T-helper 2 cell (primary cell): ENCODE measurements at places on chromosomes 16 and 17.

- peak; percentile 73 for DNase-seq
These were observed at the start of gene FCSK for GRCh38 chr16:70454222-70455034. FCSK (plus strand) TSS chr16:70454595; CDS start chr16:70463191, 8,596 bp downstream.

- DNase-seq, result no peak
These were observed 56.9 kb upstream of the RBFOX3 start for GRCh38 chr17:79667746-79668145.

DNA sequence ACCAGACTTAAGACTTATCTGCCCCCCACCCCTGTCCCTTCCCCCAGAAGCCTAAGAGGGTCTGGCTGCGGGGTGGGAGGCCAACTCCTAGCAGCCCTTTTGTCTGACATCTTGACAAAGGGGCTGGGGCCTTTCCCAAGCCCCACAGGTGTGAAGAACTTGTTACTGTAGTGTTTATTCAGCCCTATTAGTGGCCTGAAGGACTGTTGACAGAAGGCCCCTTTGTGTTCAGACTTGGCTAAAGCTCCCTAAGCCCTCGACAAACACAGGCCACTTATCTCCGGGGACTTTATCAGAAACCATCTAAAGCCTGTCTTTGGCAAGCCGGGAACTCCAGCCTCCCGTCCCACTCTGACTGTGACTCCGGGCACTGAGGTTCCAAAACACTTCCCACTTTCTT lies 129.8 kb downstream of the NTN1 start:
- no peak for DNase-seq

DNA sequence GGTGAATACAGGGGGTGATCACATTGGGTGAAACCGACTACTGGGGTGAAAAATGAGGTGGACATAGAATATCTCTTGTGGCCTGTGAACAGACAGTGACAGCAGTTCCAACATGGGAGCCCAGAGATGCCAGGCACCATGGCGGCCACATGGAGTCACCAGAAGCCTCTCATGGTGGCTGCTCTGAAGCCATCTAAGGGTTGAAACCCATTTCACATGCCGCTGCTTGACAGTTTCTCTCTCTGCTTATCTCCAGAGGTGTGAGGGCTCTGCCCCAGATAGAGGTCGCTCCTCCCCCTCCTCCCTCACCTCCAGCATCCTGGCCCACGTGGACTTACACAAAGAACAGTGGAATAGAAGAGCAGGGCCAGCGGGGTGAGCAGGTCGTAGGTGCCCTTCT lies 37.9 kb upstream of the PIK3R6 start:
- no peak for DNase-seq

- no peak for DNase-seq
These were observed 63.7 kb upstream of the MRTFB start for GRCh38 chr16:14007450-14007849.

GRCh38 chr16:89094252-89094879 lies 714 bp downstream of the ACSF3 start:
- DNase-seq, result no peak

GRCh38 chr17:47873200-47874090 lies 22.5 kb upstream of the SP6 start:
- no peak for DNase-seq

DNA sequence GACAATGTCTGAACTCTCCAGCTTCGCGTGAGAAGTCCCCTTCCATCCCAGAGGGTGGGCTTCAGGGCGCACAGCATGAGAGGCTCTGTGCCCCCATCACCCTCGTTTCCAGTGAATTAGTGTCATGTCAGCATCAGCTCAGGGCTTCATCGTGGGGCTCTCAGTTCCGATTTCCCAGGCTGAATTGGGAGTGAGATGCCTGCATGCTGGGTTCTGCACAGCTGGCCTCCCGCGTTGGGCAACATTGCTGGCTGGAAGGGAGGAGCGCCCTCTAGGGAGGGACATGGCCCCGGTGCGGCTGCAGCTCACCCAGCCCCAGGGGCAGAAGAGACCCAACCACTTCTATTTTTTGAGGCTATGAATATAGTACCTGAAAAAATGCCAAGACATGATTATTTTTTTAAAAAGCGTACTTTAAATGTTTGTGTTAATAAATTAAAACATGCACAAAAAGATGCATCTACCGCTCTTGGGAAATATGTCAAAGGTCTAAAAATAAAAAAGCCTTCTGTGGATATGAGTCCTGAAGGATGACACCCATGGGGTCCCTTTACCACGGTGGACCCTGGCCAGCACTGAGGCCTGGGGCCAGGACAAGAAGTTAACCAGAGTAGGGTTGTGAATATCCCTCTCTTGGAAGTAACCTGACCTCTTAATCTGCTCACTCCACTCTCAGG lies 10.5 kb upstream of the ITGAD start:
- peak; percentile 74 for DNase-seq

DNA sequence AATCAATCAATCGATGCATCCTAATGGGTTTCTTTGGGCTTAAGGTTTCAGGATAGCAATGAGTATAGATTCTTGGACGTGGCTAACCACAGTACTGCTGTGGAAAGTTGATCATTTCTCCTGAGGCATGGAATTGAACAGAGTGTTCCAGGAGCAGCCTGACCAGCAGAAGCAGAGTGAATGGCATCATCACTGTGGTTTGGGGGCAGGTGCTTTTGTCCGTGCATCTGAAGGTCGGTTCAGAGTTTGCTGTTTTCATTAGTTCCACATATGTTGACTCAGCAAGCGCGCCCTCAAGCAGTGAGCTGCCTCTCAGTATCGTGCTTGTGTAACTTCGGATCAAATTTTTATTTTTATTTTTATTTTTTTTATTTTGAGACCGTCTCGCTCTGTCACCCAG lies 24.9 kb downstream of the KIAA0513 start:
- no peak for DNase-seq

- DNase-seq, result no peak
These were observed 20.2 kb downstream of the SEC14L1 start for GRCh38 chr17:77160875-77161530.

DNA sequence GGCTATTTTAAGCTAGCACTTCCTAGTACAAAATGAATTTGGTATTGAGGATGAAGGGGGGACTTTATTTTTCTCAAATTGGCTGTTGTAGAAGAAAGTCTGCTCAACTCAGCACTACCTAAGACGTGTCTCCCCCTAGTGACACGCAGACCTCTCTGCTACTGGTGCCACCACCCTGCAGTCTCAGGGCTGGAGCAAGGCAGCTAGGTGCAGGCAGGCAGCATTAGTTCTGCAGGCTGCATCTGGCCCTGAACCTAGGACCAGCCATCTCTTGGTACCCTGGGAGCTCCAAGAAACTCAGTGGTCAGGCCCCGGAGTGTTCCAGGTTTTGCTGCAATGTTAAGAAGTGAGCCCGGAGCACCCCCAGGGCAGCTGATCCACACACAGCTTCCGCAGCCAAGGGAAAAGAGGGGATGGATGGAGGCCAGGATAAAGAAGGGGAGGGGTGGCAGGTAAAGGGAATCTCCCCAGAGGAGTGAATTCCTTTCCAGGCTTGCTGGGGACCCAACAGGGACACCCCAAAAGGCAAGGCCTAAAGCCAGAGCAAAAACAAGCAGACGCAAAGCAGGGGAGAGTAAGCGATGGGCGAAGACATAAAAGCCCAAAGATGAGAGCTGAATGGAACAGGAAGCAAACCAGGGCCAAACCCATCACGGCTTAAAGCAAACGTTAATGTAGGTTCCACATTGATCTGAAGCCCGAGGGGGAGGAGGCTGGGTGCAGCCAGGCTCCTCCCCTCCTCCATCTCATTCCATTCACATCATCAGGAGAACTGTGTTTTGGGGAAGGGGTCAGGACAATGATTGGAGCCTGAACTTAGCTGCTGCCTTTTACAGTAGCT lies 200.5 kb downstream of the ZFHX3 start:
- DNase-seq, result no peak

DNA sequence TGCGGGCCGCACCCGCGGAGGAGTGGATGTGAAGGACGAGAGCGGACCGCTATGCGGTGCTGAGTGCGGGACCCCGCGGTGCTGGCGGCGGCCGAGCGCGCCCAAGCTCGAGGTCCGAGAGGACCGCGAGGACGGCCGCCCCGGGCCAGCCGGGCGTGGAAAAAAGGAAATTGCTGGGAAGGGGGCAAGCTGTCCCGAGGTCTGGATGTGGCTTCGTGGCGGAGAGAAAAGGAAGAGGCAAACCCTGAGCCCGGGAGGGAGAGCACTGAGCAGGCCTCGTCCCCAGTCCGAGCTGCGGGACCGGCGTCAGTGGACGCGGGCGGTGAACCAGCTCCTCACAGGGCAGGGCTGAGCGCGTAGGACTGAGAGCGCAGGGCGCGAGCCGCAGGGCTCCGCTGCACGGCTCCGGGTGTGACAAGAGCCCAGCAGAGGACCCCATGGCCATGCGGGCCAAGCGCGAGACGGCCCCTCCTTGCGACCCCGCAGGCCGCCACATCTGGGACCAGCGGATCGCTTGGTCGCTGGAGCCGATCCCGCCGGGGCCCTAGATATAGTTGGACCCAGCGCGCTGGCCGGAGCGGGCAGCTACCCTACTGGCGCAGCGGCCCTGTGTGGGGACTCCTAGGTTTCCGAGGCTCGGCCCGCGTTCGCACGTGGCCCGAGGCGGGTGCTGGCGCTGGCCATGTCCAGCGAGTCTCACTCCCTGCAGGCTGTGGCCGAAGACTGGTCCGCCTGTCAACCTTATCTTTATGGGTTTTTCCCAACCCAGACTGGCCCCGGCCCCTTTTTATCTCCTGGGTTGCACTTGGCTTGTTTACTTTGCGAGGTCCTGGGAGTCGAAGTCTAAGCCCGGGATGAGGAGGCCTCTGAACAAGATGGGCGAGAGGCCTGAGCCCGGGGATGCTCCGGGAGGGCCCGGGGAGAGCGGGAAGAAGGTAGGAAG lies 2.4 kb downstream of the TBX4 start:
- DNase-seq, result no peak
